ENCODE measurements at places on chromosomes 3 and 15.

DNA sequence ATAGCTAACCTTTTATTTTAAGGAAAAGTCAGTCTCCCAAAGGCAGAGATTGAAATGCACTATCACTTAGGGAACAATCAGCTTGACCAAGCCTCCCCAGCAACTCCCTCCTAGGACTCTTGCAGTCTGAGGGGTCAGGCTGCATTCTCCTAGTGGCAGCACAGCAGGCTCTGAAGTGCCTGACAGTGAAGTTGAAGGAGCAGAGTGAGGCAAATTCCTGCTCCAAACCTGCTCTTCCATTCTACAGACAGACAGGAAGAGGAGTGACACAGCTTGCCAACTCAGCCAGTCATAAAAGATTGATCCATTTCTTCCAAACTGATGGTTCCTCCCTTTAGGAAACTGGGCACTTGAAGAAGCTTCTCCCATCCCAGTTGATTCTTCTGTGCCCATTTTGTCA is 43.9 kb upstream of the SMAD3 start:
- no peak for DNase-seq

DNA sequence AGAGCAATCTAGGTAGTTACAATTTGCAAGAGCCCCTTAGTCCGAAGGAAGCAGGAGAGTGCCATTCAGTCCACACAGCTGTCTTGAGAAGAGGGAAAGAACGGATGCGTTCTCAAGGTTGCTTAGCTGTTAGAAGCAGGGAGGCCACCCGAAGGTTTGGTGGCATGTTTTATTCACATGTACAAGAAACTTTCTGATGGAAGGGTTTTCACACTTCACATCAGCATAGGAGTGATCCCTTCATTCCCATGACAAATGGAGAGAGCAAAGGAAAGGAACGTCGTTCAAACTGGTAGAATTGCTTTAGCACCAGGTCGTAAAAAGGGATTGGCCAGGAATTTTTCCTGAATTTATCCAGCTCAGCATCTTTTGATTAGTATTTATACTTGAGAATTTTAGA is 53.5 kb downstream of the TRIM71 start:
- no peak for DNase-seq

- DNase-seq = no peak
Observed at GRCh38 chr15:81312790-81313543, 11.0 kb downstream of the STARD5 start.

- DNase-seq = no peak
Observed at GRCh38 chr3:105253225-105253624, 113.5 kb upstream of the ALCAM start.

DNA sequence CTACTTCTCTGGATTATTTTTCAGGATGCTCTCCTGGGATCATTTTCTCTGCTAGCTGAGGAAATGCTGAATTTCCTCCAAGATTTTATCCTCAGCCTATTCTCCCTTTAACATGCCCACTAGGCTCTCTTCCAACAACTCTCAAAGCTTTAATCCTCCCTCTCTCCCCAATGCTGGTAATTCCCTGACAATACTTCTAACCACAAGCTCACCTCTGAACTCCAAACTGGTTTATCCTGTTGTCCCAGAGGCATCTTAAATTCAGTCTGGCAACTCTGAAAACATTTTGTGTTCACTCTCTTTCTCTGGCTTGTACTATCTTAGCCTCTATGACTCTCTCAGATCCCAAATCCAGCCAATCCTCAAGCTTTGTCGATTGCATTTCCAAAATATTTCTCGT is 490.3 kb downstream of the MECOM start:
- DNase-seq = no peak

- DNase-seq = no peak
Observed at GRCh38 chr3:78506581-78507195, 1261.1 kb downstream of the ROBO1 start.

GRCh38 chr15:45181491-45182285 is 6.1 kb downstream of the SHF start:
- no peak for DNase-seq

GRCh38 chr3:33026267-33026666 is 70.7 kb downstream of the GLB1 start:
- no peak for DNase-seq

DNA sequence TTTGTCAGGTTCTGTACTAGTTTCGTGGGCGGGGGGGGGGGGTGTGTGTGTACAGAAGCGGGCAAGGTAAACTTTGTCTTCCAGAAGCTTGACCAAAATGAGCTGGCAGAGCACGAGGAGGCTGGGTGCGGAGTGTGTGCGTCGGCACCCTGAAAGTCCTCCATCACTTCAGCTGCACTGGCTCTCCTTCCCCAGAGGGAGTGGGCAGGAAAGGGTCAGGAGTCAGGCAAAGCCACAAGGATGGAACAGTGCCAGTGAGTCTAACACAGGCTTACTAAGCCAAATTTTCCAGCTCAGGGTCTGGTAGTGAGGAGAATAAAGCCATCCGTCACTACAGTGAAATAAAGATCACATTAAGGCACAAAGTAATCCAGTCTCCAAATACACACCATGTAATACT is 11.9 kb upstream of the SH3GL3 start:
- DNase-seq = no peak

DNA sequence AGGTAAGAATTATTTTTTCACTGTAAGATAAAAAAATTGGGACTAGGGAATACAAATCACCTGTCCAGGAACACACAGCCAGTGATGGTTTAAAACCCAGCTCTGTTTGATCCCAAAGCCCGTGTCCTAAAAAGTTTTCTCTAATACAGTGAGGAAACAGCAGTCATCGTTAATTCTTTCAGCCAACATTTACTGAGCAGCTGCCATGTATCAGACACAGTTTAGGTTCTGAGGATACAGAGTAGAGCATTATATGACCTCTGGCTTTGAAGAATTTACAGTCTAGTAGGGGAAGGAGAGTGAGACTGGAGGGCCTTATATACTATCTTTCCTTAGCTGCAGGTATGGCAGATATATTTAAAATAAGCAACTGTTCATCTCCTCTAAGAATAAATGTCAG is 82.7 kb downstream of the KCNMB2 start:
- DNase-seq = no peak

- no peak for DNase-seq
Observed at GRCh38 chr3:54771050-54771449, 156.8 kb downstream of the LRTM1 start.
